ENCODE measurements at places on chromosomes 1 and 21.

DNA sequence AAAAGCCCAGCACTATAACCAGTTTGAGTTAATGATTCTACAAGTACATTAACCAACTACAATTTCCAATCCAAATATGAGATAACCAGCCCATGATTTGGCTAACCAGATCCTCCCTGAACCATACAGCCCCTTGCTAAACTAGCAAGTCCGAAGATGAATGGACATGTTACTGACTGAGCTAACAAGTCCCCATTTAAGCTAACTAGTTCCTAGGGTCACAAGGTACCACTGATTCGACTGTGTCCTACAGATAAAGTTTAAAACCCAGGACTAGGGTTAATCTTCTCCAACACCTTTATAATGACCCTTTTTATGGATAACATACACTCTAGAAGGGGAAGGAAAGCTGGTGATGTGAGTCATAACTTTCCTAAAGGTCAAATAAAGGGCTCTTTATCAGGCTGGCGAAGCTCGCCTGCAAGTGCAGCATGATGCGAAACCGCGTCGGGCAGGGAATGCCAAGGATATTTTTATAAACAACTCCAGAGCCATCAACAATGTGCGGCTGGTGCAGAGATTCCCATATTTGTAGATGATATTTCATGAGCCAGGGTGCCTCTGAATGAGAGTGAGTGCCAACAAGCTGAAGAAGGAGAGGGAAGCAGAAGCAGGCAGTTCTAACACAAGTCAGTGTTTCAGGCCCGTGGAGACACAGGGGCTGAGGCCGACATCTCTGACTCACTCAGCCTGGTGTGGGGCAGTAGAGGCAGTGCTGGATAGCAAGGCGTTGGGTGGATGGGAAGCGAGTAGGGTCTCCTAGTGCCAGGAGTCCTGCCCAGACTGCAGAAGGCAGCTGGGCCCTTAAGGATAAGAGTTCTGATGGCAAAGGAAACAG, 75.6 kb upstream of the ROR1 start:
- DNase-seq, result peak; percentile 62

DNA sequence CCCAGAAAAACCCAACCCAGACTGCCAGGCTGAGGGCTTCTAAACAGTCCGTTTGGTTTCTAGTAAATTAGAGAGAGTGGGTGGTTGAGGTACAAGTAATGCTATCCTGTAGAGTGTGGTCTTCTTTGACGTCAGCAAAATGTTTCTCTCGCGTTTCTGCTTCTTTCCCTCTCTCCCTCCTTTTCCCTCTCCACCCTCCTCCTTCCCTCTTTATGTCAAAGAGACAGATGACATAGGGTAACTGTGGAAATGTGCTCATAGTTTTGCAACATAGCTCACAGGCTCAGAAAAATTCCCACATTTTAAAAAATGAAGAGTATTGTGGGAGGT, 158.3 kb downstream of the TOMM20 start:
- DNase-seq, result no peak

- DNase-seq, result no peak
Measured at GRCh38 chr1:173418107-173418985, 58.8 kb upstream of the PRDX6 start.

DNA sequence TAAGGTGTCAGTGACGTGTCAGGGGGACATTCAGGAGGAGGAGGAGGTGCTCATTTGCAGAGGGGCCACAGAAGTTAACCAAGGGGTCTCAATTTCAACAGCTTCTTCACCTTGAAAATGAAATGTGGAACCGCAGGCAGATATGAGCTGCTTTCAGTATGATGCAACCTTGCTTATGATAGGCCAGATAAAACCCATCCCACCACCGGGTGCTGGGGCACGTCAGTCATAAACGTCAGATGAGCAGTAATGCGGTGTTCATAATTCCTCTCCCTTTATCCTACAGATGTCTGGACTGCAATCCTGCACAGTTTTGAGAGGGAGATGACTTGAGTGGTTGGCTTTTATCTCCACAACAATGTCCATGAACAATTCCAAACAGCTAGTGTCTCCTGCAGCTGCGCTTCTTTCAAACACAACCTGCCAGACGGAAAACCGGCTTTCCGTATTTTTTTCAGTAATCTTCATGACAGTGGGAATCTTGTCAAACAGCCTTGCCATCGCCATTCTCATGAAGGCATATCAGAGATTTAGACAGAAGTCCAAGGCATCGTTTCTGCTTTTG, 1.7 kb downstream of the PTGFR start:
- no peak for DNase-seq

All from right cardiac atrium (tissue), 5 donors.